ENCODE measurements at places on chromosomes 5 and 9. TPM values are rescaled to one million over a fixed set of nuclear protein-coding genes. Genes with fewer than 3 reads are reported as not detected.

DNA sequence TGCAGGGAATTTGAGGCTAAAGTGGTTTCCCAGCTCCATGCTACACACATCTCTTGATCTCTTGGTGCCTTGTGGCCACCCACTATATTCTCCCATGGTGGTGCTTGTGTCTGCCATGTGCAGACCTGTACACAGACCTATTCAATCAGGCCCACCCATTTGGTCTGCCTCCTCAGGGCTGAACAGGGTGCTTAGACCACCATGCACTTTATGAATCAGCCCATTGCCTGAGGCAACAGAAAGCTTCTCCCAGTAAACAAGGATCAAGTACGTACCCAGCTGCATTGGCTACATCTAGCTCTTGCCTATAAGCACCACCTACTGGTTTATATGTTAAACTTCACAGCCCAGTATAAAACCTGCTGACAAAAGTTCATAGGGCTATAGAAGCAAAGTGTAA, 664.3 kb upstream of the EDIL3 start:
- no peak for DNase-seq

- DNase-seq, result peak; percentile 65
These were observed 75.2 kb downstream of the LMNB1 start for GRCh38 chr5:126852091-126852571.

Gene GADD45G
- 18.7 TPM for total RNA-seq

GRCh38 chr5:91269198-91269597, 113.9 kb downstream of the ARRDC3 start:
- DNase-seq, result peak; percentile 12

- no peak for DNase-seq
These were observed 79.4 kb downstream of the SLCO4C1 start for GRCh38 chr5:102216678-102217077.

DNA sequence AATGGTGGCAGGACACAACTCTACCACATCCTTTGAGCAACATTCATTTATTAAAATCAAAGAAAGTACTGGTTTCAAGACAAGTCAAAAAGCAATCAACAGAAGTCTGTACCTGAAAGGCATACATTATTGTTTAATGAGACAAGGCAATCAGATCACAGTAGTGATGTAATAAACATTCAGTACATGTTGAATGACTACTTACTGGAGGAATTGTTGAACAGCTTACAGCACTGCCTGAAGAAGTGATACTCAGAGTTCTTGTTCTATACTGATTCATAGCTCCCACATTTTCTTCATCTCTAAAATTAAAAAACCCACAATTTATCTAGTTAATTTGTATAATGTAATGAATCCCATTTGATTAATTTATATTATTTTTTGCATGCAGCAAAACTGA, 18.2 kb downstream of the RIOK2 start:
- no peak for DNase-seq

Gene PDE6A
- not detected for total RNA-seq

DNA sequence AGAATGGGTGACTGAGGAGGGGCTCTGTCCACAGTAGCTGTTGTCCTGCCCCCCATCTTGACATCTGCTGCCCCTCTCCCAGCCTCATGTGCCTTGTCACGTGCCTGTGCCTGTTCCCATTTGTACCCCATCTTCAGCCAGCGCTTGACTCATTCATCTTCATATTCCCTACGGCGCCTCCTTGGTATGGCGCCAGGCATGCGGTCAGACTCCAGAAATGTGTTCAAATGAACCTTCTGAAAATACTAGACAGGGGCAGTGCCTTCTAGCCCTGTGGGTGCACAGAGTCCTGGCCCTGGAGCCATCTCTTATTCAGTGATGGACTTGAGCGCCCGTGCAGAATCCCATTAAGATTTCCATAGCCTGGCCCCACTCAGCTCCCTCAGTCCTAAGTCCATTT, 46.2 kb downstream of the CFAP77 start:
- no peak for DNase-seq

Data from naive thymus-derived CD4-positive, alpha-beta T cell (primary cell).